ENCODE measurements at places on chromosomes 12 and 14. TPM values are rescaled to one million over a fixed set of nuclear protein-coding genes. Genes with fewer than 3 reads are reported as not detected.

TPH2 gene
- 0.10 TPM for total RNA-seq

KRT82 gene
- total RNA-seq = not detected

ISCA2 gene
- 31.4 TPM for total RNA-seq

DNA sequence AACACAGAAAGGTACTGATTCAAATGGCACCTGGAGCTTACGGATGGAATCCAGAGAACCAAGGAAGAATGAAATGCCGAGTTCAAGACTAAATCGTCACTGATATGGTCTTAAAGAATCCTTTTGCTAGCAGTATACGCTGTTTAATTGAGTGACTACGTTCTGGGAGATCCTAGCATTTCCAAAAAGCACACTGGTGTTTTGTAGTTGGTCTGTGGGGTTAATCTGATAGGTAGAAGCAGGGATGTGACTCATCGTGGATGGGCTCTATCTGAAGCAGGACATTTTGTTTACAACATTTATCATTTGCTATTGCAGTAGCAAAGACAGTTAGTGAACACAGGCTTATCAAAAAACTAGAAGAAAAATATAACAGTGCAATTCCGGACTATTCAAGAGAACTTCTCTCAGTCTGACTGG, 169.2 kb upstream of the HMGA2 start:
- no peaks in the 10 kb centered on the region for H3K27me3 ChIP-seq
- H3K4me3 ChIP-seq = no peak overlapping the region
- peaks cover 7% of the 10 kb centered on the region for H3K4me1 ChIP-seq
- H3K27ac ChIP-seq = no peak overlapping the region
- H3K36me3 ChIP-seq = no peaks in the 10 kb centered on the region

- H3K36me3 ChIP-seq = no peaks in the 10 kb centered on the region
- H3K4me1 ChIP-seq = peaks cover 9% of the 10 kb centered on the region
Observed at GRCh38 chr12:7716381-7716780, 5.1 kb downstream of the DPPA3 start.

GRCh38 chr14:68688872-68689371, 103.9 kb downstream of the ZFP36L1 start:
- H3K27me3 ChIP-seq = peaks cover 5% of the 10 kb centered on the region
- peaks cover 45% of the 10 kb centered on the region for H3K4me1 ChIP-seq
- peaks cover 4% of the 10 kb centered on the region for H3K36me3 ChIP-seq
- H3K27ac ChIP-seq = no peak overlapping the region
- no peak overlapping the region for H3K4me3 ChIP-seq

DNA sequence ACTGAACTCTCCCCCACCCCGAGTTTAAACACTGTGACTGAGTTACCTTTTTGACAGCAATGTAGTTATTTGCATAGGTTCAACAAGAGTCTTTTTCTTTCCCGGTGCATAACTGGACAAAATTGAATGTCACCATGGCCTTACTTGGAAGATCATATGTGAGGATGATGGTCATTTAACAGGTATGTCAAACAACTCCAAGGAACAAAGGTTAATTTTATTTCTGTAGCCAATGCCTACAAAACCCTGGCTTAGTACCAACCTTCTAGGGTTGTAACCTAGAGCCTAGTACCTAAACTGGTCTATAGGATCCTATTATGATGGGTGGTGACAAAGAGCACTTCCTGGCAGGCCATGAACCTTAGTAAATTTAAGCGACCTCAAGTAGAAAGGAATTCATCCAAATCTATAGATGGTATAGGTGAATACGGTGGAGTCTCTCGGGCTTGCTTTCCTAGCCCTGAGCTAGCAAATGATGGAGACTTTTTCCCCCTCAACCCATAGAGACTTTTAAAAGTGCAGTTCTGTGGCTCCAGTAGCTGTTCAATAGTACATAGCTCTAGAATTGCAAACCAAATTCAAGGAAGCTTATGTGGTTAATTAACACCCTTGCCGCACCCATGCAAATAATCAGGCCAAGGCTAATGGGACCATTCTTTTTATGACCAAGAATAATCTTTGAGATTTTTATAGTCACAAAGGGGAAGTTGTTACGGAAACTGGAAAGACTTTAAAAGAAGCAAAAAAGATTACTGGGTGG, 89.0 kb downstream of the SLC38A1 start:
- no peak overlapping the region for H3K27ac ChIP-seq
- no peaks in the 10 kb centered on the region for H3K4me1 ChIP-seq
- H3K36me3 ChIP-seq = no peaks in the 10 kb centered on the region
- H3K27me3 ChIP-seq = no peaks in the 10 kb centered on the region
- H3K4me3 ChIP-seq = no peak overlapping the region

DNA sequence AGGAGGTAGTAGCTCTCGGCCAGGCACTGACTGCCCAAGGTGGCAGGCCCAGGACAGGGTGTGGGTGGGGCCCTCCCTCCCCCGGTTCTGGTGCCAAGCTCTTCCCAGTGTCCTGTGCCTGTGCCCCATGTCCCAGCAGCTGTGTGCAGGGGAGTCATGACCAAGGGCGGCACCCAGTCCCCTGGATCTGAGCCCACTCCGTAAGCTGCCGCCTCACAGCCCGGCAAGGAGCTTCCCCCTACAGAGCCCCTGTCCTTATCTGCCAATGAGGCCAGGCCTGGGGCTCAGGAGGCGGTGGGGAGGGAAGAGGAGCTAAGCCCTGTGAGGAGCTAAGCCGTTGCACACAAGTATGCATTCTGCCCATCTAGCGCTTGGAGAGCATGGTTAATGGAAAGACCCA, 5.6 kb upstream of the C14orf180 start:
- H3K4me3 ChIP-seq = no peak overlapping the region
- peaks cover 10% of the 10 kb centered on the region for H3K27me3 ChIP-seq
- no peak for DNase-seq
- no peak overlapping the region for H3K27ac ChIP-seq

DNA sequence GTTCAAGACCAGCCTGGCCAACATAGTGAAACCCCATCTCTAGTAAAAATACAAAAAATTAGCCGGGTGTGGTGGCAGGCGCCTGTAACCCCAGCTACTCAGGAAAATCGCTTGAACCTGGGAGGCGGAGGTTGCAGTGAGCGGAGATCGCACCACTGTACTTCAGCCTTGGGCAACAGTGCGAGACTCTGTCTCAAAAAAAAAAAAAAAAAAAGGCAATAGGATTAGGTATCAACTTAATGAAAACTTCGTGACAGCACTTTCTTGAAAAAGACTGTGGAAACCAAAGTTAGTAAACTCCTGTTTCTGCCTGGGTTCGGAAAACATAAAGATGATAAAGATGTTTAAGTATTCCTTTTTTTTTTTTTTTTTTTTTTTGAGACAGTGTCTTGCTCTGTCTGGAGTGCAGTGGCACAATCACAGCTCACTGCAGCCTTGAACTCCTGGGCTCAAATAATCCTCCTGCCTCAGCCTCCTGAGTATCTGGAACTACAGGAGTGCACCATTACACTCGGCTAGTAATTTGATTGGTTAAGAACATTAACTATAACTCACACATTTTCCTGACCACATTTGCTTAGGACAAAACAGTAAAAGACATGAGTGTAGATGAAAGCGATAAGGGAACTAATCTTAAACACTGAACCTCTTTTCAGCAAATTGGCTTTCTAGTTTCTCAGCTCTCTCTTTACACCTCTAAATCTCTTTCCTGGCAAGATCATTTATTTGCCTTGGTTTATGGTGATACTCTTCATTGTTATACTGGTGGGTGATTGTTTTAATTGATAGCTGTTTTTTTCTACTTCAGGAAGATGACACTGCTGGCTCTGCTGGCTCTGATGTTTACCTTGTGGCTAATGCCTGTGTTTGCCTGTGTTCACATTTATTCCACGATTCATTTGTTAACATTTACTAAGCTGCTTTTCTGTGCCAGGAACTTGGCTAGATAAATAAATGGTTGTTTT, 15.8 kb downstream of the HIF1A start:
- H3K36me3 ChIP-seq = no peaks in the 10 kb centered on the region
- no peaks in the 10 kb centered on the region for H3K27me3 ChIP-seq
- H3K4me3 ChIP-seq = no peak overlapping the region
- H3K4me1 ChIP-seq = peaks cover 30% of the 10 kb centered on the region
- no peak for DNase-seq

DNA sequence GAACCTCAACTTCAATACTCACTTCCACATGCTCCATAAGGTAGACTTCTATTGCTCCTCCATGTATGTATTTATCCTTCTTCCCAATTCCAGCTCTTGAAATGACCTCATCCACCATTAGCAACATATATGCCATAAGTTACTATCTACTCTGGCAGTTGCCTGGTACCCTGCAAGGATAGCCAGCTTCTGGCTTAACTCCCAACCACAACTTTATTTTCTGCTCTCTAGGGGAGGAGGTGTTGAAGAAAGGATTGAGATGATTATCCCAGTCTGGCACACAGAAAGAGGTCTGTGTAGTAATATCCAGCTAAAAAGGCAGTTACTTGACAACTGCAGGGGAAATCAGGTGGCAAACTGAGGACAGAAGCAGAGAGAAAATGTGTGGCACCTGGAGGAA, 71.5 kb upstream of the MDM1 start:
- no peak overlapping the region for H3K27ac ChIP-seq
- H3K4me3 ChIP-seq = no peak overlapping the region
- no peak for DNase-seq
- no peaks in the 10 kb centered on the region for H3K36me3 ChIP-seq
- H3K4me1 ChIP-seq = peaks cover 20% of the 10 kb centered on the region
- H3K27me3 ChIP-seq = no peaks in the 10 kb centered on the region

DNA sequence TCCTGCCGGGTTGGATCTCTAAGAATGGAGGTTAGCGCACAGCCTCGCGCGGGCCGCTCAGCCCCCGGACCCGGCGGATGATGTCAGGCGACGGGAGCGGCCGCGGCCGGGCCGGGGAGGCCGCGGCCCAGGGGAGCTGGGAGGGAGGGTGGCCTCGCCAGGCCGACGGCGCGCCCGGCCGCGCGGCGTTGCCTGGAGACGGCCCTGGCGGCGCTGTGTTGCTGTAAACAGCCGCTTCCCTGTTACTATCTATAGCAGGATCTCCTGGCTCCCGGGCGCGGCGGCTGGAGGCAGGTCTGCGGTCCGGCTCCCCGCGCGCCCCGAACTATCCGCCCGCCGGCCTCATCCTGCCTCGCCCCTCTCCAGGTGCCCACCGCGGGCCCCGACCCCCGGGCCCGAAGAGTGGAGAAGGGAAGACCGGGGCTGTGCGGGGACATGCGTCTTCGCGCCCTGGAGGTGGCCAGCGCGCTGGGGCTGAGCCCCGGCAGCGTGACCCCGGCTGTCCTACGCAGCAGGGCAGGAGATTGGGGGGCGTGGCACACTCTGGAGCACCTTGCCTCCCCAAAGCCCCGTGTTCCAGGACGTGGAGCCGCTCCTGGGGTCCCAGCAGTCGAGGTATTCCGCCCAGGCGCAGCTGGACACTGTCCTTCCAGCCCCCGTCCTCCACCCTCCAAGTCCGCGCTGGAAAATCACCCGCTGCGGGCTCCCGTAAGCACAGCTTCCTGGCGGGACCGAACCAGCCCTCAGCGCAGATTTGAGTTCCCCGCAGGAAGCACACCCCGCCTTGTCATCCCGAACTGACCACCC, 1.4 kb upstream of the FOS start:
- H3K4me1 ChIP-seq = peaks cover 18% of the 10 kb centered on the region
- H3K4me3 ChIP-seq = peak overlapping the region; percentile 90
- H3K27ac ChIP-seq = peak overlapping the region; percentile 96
- DNase-seq = peak; percentile 88
- peaks cover 6% of the 10 kb centered on the region for H3K36me3 ChIP-seq

GRCh38 chr14:54623279-54624004, 56.5 kb downstream of the SAMD4A start:
- no peak overlapping the region for H3K27ac ChIP-seq
- no peak for DNase-seq
- no peaks in the 10 kb centered on the region for H3K36me3 ChIP-seq
- peaks cover 2% of the 10 kb centered on the region for H3K27me3 ChIP-seq
